ENCODE measurements at places on chromosomes 3 and 15. TPM values are rescaled to one million over a fixed set of nuclear protein-coding genes. Genes with fewer than 3 reads are reported as not detected.

RSL24D1 gene
- total RNA-seq: 180 TPM

IL16 gene
- total RNA-seq: 83.2 TPM

C2CD4B gene
- total RNA-seq: not detected

NANOGP8 gene
- not detected for total RNA-seq

ANXA2 gene
- total RNA-seq: 210 TPM
